ENCODE measurements at places on chromosomes 4 and X.

DNA sequence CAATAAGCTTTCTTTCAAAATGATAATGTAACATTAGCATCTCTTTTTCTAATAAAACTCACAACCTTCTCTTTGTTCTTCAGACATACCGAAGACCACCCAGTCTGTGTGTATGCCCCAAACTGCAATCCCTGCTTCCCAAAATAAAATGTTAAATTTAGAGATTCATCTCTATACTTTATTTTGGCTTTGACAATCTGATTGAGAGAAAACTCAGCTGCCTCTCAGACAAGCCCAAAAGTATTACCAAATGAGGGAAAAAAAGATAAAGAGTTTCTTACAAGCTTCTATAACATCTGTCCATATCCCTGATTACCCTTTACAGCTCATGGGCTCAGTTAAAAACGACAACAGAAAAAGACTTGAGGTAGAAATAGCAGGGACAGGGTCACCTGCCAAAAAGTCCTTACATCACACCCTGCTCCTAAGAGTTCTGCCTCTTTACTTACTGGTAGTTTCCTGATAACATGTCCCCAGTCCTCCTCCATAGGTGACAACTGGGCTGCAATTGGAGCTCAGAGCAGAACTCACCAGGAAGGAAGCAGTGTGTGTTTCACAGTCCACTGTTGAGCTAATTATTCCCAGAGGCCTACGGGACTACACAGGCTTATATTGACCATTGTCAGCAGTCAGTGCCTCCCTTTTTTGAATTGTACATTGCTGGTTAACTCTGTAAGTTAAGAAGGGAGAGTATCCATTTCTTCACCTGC, 70.9 kb upstream of the FAM9C start:
- no peaks in the 10 kb centered on the region for H3K36me3 ChIP-seq
- no peaks in the 10 kb centered on the region for H3K27me3 ChIP-seq
- DNase-seq: no peak
- no peak overlapping the region for H3K27ac ChIP-seq
- no peak overlapping the region for H3K4me3 ChIP-seq

GRCh38 chr4:7590189-7590588, 155.5 kb upstream of the PSAPL1 start:
- no peaks in the 10 kb centered on the region for H3K36me3 ChIP-seq
- no peak for DNase-seq
- H3K27ac ChIP-seq: no peak overlapping the region
- no peak overlapping the region for H3K4me3 ChIP-seq
- H3K4me1 ChIP-seq: no peaks in the 10 kb centered on the region
- H3K27me3 ChIP-seq: peaks cover 4% of the 10 kb centered on the region

DNA sequence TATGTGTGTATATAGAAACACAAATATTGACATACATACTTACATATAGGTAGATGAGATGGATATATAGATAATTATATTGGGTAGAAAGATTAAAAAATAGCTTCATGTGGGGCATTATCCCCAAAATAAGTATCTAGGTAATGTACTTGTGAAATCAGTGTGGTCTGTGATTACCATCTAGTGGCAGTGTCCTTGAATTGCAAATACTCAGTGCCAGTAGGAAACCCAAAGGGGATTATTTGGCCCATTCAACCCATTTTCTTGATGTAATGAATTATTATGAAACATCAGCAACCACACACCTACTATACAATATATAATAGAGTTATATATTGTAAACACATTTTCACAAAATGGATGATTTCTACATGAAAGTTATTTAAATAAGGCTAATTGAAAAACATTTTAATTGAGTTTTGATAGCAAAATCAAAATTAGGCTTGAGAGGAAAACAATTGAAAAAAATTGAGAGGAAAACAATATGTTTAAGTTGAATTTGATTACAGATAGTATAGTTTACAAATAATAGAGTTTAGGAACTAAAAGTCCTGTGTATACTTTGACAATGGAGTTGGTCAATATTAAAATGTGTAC, 389.4 kb downstream of the GALNTL6 start:
- H3K4me1 ChIP-seq: no peaks in the 10 kb centered on the region
- no peaks in the 10 kb centered on the region for H3K27me3 ChIP-seq
- no peak for DNase-seq
- no peak overlapping the region for H3K4me3 ChIP-seq
- H3K27ac ChIP-seq: no peak overlapping the region

DNA sequence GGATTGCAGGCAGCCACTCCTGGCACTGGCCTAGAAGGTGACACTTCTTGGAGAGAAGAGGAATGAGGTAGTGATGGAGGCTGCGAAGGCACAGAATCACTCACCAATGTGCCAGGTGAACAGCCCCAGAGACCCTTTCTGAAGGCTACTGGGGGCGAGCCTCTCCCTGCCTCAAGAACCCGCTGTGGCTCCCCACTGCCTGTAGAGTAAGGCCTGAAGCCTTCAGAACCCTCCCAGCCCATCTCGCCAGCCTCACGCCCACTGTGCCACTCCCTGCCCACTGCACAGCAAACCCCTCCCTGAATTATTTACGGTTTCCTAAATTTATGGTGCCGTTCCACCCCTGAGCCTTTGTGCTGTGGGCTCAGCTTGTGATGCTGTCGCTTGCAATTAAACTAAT, 24.2 kb upstream of the SORCS2 start:
- H3K4me3 ChIP-seq: no peak overlapping the region
- peaks cover 4% of the 10 kb centered on the region for H3K4me1 ChIP-seq
- no peaks in the 10 kb centered on the region for H3K27me3 ChIP-seq
- no peak overlapping the region for H3K27ac ChIP-seq
- DNase-seq: no peak

DNA sequence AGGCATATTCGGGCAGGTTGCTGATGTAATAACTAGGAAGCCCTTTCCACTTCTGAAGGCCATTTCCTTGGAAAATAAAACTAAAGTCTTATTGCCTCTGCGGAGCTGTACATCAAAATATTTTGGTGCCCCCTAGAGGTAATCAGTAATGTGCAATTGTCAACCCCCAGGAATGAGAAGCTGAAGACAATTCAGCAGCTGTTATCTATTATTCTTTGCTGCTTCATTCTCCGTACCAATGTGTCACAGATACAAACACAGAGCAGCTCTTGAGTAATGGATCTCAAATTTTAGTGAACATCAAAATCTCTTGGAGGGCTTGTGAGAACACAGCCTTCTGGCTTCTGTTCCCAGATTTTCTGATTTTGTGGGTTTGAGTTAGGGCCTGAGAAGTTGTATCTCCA, 3.5 kb upstream of the SLIT2 start:
- H3K27me3 ChIP-seq: no peaks in the 10 kb centered on the region
- no peaks in the 10 kb centered on the region for H3K36me3 ChIP-seq
- peaks cover 8% of the 10 kb centered on the region for H3K4me1 ChIP-seq
- H3K27ac ChIP-seq: no peak overlapping the region
- no peak overlapping the region for H3K4me3 ChIP-seq
- DNase-seq: no peak

DNA sequence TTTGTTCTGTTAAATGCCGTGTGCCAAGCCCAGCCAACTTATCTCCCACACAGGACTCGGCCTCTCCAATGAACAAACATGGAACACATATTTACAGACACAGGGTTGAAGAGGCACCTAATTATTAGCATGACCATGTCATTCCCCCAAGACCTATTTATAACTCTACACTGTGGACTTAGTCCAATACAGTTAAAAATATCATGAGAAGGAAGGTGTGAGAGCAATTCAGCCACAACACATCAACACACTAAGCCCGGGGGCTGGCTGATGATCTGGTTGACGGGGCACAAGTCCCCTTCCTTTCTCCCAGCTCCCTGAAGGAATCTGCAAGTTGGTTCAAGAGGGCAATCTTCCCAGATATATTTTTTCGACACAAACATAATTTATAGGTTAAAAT, 28.1 kb downstream of the MANBA start:
- DNase-seq: no peak
- H3K27ac ChIP-seq: no peak overlapping the region
- no peak overlapping the region for H3K4me3 ChIP-seq

All from keratinocyte (primary cell).